ENCODE measurements at places on chromosomes 13 and 19.

DNA sequence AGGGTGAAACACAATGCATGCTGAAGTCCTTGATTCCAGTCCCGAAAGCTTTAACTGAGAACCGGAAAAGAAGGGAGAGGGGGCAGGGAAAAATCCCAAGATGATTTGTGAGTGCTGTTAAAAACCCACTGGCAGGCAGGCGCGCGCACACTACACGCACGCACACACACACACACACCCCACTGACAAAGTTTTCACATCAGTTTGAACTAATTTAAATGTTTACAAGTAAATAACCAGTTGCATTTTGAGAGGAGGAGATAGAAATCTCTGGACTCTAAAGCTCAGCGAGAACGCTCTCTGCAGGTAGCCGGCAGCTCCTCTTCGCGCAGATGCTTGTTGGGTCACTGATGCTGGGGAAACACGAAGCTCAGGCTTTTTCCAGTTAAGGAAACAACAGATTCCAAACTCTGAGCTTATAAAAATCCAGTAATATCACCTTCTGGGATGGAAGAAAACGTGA is 818 bp upstream of the SLITRK1 start:
- H3K36me3 ChIP-seq: no peaks in the 10 kb centered on the region
- no peak for DNase-seq
- peaks cover 65% of the 10 kb centered on the region for H3K27me3 ChIP-seq
- peaks cover 6% of the 10 kb centered on the region for H3K4me1 ChIP-seq

DNA sequence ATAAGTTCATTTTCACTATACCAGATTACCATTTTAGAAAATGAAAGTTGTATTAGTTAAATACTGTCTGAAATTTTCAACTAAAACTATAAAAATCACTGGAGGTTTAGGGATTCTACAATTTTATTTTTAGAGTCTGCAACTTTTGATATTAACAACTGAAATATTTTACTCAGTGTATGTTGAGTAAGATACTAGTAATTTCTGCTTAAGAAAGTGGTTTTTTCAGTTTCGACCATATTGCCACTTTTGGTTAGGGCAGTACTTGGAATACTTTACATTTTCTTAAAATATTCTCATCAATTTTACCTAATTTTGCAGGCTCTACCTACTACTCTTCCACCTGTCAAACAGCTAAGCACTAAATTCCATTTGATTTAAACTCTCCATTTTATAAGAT is 59.6 kb downstream of the KCNRG start:
- H3K27ac ChIP-seq: no peak overlapping the region
- H3K36me3 ChIP-seq: no peaks in the 10 kb centered on the region
- no peaks in the 10 kb centered on the region for H3K27me3 ChIP-seq
- no peak for DNase-seq

- H3K4me3 ChIP-seq: no peak overlapping the region
- DNase-seq: no peak
- peaks cover 5% of the 10 kb centered on the region for H3K4me1 ChIP-seq
- no peak overlapping the region for H3K27ac ChIP-seq
- H3K27me3 ChIP-seq: no peaks in the 10 kb centered on the region
- no peaks in the 10 kb centered on the region for H3K36me3 ChIP-seq
Observed at GRCh38 chr19:35355791-35356460, 2.3 kb upstream of the FFAR3 start.

DNA sequence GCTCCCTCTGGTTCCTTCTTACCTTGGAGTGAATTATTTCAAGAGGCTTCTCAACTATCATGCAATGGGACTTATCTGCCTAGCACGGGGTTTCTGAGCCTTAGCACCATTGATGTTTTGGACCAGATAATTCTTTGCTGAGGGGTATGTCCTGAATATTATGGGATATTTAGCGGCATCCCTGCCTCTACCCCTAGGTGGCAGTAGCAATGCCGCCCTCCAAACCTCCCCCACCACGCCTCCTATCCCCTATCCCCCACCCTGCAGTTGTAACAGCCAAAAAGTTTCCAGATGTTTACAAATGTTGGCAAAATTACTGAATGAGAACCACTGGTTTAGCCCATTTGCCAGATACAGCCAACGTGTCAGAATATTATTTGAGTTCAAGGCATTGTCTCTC is 125.5 kb downstream of the POSTN start:
- H3K36me3 ChIP-seq: no peaks in the 10 kb centered on the region
- H3K27me3 ChIP-seq: no peaks in the 10 kb centered on the region
- H3K27ac ChIP-seq: no peak overlapping the region
- DNase-seq: no peak
- H3K4me3 ChIP-seq: no peak overlapping the region

GRCh38 chr13:99985886-99986527 is 4.4 kb downstream of the ZIC2 start:
- peaks cover 2% of the 10 kb centered on the region for H3K4me1 ChIP-seq
- DNase-seq: no peak
- no peak overlapping the region for H3K27ac ChIP-seq
- H3K36me3 ChIP-seq: no peaks in the 10 kb centered on the region
- no peak overlapping the region for H3K4me3 ChIP-seq

- no peaks in the 10 kb centered on the region for H3K27me3 ChIP-seq
- H3K36me3 ChIP-seq: no peaks in the 10 kb centered on the region
- no peak overlapping the region for H3K27ac ChIP-seq
- DNase-seq: no peak
- no peak overlapping the region for H3K4me3 ChIP-seq
- no peaks in the 10 kb centered on the region for H3K4me1 ChIP-seq
Observed at GRCh38 chr19:50248826-50249225, 45.4 kb downstream of the MYH14 start.

DNA sequence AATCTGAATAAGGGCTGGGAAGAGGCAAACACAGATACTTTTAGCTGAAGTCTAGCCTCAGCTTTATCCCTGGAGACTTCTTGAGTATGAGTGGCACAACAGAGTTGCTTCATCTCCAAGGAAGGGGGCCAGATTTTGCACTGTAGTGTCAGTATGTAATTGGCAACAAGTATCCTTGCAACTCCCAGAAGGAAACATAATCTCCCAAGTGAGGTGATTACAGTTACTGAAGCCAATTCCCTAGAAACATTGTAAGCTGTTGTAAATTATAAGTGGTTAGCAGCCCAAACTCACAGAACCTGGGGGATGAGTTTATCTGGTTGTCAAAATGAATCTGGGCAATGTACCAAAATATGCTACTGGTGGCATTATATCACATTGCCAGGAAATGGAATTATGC is 2065.7 kb upstream of the PCDH20 start:
- no peak for DNase-seq
- no peaks in the 10 kb centered on the region for H3K36me3 ChIP-seq
- H3K4me1 ChIP-seq: no peaks in the 10 kb centered on the region
- no peak overlapping the region for H3K4me3 ChIP-seq
- H3K27me3 ChIP-seq: no peaks in the 10 kb centered on the region

All from hepatocyte (in vitro differentiated cells).